CD8-positive, alpha-beta T cell (primary cell): ENCODE measurements at places on chromosomes 12 and 14.

DNA sequence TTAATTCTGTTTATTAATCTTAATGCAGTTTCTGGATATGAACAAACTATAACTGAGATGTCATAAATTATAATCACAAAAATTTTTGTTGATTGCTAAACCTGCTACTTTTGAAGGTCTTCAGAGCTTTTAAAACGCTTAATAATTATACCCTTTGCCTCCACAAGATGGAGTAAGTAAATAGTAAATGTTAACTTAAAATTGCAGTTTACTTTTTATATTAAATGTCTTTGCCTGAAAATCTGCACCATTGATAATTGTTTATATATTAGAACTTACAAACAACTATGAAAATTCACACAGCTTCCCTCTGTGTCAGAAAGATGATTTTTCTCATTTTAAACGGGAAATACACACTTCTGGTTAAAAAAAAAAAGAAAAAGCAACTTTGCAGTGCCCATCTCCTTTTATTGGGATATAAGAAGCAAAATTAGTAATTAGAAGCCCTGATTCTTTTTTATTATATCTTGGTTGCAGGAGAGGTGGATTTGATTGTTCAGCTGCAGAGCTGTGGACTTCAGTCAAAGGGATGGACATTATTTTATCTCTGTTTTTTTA is 35.6 kb downstream of the SCFD1 start:
- no peak for DNase-seq

GRCh38 chr14:90019824-90020523 is 41.8 kb upstream of the KCNK13 start:
- DNase-seq, result no peak

DNA sequence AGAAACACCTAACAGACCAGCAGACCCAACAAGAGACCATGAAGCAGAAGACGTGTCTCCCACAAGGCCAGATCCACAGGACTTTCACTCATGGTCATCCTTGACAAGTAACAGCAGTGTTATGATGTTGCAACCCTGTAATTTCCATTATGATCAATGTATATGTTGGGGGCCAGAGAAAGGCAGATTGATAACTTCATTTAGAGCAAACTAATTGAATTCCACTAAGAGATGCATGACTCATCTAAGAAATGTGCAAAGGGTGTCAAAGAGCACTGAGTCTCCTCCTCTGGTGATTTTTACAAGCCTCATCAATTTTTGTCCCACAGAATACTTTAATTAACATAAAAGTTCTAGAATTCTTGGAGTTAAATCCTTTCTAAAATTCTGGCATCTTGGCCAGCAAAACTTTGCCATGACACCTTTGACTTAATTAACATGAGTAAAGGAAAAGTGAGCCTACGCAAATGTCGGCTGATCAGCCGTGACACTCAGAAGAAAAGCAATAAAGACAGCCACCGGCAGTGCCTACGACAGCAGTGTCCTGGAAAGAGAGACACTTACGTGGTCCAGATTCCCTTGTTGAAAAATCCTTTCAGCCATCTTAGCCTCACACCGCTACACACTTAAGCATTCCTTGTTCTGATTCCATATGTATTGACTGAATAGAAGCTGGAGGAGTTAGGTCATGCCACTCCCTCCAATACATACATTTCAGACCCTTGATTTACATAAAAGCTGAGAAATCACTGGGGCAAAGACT is 370.2 kb upstream of the CCDC196 start:
- no peak for DNase-seq

DNA sequence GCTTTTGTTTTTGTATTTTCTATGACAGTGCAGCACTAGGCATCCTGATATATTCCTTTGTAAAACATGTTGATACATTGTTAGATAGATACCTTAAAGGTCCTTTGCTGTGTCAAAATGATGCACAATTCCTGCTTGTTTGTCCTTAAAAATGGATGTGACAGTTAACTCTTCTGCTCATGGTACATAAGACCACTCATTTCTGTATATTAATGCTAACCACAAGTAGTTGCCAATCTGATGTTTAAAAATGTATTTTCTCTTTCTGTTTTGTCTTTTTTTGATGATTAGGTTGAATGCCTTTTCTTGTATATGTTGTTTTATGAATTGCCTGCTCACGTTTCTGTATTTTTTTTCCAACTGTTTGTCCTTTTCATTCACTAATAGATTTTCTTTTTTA is 35.1 kb downstream of the ATF7IP start:
- DNase-seq, result no peak

DNA sequence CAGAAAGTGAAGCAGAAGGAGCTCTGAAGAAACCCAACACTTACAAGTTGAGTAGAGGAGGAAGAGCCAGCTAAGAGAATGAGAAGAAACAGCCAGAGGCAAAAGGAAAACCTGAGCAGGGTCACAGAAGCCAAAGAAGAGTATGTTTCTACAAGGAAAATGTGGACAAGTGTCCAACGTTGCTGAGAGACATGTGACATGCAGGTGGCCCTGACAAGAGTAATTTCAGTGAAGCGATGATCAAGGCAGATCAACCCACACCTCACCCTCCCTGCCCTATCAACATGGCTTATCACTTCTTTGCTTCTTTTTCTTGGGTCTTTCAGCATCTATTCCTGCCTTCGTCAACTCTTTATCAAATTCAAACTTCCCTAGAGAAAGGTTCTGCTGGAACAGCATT is 68.3 kb downstream of the PPP2R5E start:
- DNase-seq, result no peak

GRCh38 chr12:122226366-122227125 is 694 bp upstream of the DIABLO start:
- no peak for DNase-seq

- DNase-seq, result no peak
Observed at GRCh38 chr12:2289525-2289924, 236.7 kb downstream of the CACNA1C start.

DNA sequence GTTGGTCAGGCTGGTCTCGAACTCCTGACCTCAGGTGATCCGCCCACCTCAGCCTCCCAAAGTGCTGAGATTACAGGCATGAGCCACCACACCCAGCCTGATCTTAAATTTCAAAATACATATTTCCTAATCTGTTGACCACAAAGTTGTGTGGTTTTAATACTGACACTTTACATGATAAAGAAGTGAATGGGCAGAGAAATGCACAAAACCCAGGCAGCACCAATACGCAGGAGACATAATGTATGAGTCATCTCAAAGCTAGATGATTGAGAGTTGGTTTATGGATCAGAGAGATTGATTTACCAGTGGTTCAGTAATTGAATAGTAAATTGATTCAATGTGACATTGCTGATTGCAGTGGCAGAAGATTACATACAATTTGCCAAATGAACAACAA is 19.2 kb upstream of the PPP2R5E start:
- DNase-seq, result no peak

DNA sequence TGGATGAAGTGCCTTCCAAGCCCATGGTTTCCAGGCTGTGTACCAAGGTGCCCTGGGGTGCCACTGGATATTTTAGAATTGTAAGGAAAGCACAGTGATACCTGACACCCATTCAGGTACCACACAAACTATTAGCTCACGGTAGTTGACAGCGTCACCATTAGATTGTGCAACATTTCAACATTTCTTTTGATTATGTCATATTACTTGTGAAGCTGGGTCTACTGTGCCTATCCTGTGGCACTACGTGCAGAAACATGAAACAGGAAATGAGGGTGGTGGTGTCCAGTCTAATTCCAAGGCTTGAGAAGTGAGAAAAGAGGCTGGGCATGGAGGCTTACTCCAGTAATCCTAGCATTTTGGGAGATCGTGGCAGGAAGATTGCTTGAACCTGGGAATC is 75.5 kb upstream of the CPM start:
- DNase-seq, result no peak

DNA sequence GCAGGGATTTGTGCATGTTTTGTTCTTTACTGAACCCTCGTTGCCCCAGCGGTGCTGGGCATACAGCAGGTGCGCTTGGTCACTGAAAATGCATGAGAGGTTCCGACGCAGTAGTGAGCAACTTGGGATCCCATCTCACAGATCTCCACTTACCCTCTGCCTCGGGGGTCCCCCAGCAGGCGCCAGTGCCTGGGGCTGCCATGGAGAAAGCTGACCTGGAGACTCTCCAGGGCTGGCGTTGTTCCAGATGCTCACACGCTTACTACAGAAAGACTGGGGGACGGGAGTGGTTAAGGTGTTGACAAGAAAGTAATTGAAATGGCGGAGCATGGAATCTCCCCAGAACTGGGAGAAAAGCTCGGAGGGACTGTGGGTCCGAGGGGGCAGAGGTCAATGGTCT is 14.2 kb downstream of the GLT1D1 start:
- DNase-seq, result no peak

DNA sequence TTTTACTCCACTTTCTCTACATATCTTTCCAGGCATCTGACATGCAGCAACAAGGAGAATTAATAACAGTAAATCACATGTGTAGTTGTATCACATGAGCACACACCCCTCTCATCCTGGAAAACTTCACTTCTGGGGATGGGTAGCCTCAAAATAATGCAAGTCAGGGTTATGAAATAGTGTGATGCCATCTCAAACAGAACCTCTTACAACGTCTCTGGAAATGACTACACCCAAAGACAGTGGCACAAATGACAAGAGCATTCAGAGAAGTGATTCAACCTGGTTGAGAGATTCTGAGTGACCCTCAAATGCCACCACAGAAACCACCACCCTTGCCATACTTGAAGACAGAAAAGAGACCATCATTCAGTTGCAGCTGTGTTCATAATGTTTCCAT is 2.8 kb downstream of the DIO2 start:
- no peak for DNase-seq

GRCh38 chr14:95486875-95487668 is 29.4 kb downstream of the SYNE3 start:
- no peak for DNase-seq

DNA sequence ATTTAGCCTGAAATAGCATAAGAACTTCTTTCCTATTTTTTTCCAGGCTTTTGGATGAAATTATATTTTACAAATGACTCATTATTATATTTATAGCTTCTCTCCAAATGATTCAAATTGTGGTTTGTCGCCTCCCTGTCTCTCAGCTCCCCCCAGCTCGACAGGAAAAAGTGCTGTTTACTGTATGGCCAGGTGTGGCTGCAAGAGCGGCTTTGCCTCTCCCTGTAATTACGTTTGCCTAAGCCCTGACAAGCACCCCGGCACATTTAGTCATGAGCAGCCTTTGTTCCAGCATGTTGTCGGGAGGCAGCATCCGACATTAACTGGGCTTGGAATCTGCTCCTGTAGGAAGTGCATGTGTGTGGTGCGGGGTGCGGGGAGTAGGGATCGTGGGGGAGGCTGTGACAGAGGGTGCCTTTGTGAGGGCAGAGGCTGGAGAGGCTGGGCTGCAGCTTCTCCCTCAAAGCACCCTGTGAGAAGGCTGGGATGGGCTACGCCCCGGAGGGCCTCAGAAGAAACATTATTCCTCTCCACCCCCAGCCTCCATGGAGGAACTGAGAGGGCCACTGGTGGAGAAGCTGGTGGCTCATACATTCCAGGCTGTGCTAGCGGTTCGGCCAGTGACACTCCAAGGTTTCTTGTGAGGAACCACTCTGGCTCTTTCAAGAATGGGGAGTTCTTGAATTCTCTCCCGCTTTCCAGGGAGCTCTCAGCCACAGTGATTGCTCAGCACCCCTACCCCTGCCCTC is 42.1 kb upstream of the CTDSP2 start:
- no peak for DNase-seq
